ENCODE measurements at places on chromosomes 2 and 18. TPM values are rescaled to one million over a fixed set of nuclear protein-coding genes. Genes with fewer than 3 reads are reported as not detected.

DNA sequence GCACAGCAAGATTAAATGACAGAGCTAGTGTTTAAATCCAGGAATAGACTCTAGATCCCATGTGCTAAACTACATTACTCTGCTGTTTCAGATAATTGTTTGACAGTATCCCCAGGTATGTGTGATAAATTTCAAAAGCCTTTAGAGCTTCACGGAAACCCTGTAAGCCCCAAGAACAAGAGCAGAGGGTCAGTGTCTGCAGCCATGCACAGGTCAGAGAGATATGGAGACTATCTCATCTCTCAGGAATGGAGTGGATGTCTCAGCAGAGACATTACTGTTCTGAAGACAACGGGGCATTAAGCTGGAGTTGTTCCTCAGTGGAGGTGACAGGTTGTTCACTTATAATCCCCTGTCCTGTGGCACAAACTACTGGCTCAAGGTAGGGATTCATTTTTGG lies 139.1 kb upstream of the FOSL2 start:
- no peak for DNase-seq

Gene LIMS4
- 0.83 TPM for total RNA-seq

Gene RETREG2
- total RNA-seq, result 67.8 TPM

- no peak for DNase-seq
Observed at GRCh38 chr2:121304941-121305340, 19.9 kb upstream of the TFCP2L1 start.

DNA sequence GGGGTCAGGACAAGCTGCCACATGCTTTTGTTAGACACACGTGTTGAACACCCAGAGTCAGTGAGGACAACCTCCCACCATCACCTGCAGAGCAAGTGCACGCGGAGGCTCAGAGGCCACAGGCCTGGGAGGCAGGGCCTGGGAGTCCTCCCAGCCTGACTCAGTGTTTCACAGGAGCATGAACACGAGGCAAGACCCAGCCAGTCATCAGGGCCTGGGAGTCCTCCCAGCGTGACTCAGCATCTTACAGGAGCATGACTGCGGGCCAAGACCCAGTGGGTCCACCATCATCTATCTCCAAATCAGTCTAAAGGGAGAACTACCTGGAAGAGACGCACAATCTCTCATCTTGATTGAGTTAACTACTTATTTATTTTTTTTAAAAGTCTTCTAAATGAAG lies 112.6 kb upstream of the PXDN start:
- no peak for DNase-seq

DNA sequence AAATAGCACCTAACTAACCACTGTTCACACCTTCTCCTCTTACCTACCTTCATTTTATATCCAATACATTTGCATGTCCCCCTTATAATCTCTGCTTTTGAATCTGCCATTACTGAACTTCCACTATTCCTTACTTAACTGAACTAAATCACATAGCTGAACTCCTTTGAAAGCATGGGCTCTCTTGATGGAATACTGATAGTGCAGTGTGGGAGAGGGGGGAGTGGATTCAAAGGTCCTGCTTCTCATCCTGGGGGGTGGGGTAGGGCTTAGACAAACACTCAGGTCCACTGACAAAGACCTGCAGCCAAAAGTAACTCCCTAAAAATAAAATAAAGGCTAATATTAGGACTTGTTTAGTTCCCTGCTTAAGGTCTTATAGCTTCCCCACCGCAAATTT lies 8.6 kb downstream of the MCEE start:
- no peak for DNase-seq

DNA sequence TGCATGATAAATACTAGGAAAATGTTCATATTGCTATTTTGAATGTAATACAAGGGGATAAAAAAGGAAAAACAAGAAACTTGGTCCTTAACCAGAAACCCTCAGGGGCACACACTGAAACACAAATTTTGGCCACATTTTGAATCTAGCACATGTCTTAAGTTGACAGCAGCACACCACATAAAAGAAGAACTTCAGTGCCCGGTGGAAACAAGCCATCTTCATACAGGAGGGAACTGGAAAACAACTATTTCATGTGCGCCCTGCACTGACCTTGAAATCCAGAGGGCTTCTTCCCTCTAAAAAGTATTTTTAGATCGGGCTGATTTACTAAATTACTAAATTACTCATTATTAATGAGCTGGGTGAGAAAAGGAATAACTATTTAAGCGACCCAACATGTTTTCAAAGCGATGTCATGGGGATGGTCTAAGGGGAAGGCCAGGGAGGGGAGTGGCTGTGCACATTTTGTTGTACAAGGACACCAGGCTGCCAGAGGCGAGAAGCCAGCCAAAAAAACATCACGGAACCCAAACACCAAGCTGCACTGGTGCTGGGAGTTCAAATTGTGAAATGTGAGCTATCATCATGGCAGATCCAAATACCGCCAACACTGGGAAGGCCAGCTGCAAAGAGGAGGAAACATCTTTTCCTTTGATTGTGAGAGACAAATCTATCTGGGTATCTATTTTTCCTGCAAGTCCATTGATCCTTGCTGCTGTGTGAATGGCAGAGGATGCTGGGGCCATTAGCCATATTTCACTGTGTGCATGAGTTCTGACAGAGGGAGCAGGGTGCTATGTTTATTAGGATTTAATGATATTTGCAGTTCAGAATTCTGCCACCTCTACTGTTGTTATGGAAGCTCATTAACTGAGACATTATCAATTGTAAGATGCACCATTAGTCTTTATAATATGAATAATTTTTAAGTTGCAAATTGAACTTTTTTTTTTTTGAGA lies 150.7 kb upstream of the LMAN1 start:
- no peak for DNase-seq

GRCh38 chr2:189129971-189130370 lies 49.6 kb downstream of the COL5A2 start:
- no peak for DNase-seq

Gene C1GALT1C1L
- total RNA-seq, result 0.36 TPM

- DNase-seq, result no peak
Observed at GRCh38 chr2:134776836-134777235, 58.0 kb upstream of the TMEM163 start.

DNA sequence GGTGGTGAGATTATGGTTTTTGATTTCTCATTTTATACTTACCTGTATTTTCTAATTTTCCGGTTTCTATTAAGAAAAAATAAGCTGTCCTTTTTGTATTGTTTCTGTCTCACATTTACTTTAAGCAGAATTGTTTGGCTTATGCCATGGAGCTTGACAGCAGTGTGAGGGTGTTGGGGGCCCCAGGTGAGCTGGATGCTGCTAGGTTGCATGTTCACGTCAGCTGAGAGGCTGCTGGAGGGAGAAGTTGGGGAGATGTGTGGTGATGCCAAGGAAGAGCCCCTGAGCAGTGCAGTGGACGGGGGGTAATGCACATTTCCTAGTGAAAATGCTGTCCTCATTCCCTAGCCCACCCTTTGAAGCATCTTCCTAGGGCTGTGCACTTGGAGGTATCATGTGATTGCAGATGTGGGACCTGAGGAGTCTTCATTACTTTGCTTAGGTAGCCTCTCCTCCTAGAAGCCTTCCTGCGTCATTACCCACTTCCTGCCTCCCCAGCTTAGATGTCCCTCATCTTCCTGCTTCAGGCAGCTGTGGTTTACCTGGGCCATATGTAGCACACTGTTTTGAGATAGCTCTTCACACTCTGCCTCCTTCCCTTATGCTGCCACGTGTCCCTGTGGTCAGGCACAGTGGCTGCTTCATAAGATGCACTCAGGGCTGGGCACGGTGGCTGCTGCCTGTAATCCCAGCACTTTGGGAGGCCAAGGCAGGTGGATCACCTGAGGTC lies 16.2 kb downstream of the ATG16L1 start:
- DNase-seq, result peak; percentile 91

DNA sequence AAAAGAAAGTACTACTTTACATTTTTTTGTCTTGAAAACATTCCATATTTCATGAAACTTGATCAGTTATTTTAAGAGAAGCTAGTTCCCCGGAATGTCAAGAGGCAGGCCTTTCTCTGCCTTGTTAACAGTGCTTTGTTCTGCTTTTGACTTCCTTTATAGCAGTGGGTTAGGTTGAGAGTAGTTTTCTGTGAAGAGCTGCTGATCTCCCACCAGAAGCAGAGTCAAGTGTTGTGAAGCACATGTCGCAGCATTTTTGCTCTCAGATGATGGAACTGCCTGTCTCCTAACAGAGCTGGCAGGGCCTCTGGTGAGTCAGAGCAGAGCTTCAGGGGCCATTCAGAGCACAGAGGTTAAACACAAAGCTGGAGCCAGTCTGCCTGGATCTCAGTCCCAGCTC lies 871.8 kb downstream of the SLC4A3 start:
- no peak for DNase-seq

Gene NPPC
- 3.5 TPM for total RNA-seq

- no peak for DNase-seq
Observed at GRCh38 chr2:1544478-1545069, 131.3 kb downstream of the TPO start.

Gene SLC4A5
- 1.8 TPM for total RNA-seq

- DNase-seq, result no peak
Observed at GRCh38 chr2:193965263-193965662, 1691.8 kb upstream of the SLC39A10 start.

GRCh38 chr2:41998186-41999127 lies 49.4 kb upstream of the PKDCC start:
- no peak for DNase-seq

Gene SMCHD1
- 97.4 TPM for total RNA-seq

- DNase-seq, result no peak
Observed at GRCh38 chr2:217331523-217332416, 471.9 kb upstream of the TNP1 start.

- DNase-seq, result peak; percentile 50
Observed at GRCh38 chr2:151051574-151052220, 210.0 kb downstream of the RBM43 start.

- DNase-seq, result no peak
Observed at GRCh38 chr2:128363934-128364361, 45.3 kb upstream of the HS6ST1 start.

Gene HOXD1
- not detected for total RNA-seq

GRCh38 chr2:105777506-105778055 lies 32.9 kb downstream of the NCK2 start:
- no peak for DNase-seq

Gene TGFA
- 0.38 TPM for total RNA-seq

- DNase-seq, result no peak
Observed at GRCh38 chr2:98869272-98869641, 66.8 kb downstream of the CRACDL start.

DNA sequence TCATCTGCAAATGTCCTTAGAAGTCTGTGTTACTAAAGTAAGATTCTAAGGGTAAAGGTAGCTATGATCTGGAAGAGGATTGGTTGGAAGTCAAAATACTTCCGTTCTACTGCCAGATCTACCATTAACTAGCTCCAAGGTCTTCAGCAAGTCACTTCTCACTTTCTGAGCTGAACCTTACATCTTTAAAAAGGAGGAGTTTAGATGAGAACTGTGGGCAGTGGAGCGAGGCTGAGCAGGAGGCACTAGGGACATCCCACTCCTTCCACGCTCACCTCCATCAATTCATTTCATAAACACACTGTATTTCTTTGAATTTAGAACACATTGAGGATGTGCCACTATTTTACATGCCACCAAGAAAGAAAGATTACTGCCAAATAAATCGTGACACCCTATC lies 143.0 kb downstream of the ABCA12 start:
- no peak for DNase-seq

DNA sequence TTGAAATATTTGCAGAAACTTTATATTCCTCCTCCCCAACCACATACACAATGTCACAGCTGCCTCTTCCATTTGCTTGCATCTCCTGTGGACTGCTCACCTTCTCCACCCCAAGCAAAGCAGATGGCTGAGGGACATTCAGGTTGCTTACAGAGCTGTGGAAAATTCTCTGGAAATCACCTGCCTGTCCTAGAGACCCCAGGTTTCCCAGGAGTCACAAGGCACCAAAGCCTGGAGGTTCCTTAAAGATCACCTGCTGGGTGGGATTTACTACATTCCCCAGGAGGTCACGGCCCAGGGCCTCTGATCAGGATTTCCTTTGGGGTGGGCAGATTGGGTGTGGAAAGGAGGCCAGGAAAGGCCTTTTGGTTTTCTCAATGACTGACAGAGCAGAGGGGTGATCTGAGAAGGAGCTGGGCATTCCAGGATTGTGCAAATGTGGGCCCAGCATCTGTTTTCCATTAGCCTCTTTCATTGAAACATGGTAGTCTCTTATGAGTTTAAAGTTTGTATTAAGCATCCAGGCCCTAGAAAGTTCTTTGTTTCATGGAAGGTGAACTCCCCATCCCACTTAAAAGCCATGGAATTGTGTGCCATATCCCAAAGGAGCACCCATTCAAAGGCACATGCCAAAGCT lies 410.7 kb upstream of the TNP1 start:
- DNase-seq, result no peak

DNA sequence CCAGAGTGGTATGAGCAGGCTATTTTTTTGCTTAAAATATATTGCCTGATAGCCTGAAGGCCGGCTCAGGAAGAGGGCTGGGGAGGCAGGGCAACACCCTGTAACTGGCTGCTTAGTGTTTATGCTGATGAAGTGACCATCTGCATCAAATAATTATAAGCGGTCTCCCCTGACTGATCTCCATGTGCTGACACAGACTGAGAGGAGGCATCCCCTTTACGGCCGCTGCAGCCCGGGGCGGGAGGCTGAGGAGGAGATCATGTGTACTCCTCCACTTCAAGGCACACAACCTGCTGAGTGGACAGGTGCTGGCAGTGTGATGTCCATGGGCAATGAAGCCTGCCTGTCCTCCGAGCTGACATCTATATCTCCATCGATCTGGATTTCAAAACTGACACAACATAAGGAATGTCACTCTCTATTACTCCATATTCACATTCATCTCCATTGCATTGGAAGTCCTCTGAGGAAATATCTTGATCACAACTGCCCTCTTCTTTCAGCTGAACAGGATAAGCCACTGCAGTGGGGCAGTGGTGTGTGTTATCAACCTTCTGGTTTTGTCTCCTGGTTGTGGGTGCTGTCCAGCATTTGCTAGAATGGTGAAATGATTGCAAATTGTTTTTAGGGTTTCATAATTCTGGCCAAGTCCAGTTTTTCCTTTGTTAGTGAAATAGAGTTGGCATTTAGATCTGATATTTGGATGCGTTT lies 143.5 kb downstream of the AQP4 start:
- no peak for DNase-seq
